MV-4-11 (cell line): ENCODE measurements at places on chromosomes 6 and 20.

DNA sequence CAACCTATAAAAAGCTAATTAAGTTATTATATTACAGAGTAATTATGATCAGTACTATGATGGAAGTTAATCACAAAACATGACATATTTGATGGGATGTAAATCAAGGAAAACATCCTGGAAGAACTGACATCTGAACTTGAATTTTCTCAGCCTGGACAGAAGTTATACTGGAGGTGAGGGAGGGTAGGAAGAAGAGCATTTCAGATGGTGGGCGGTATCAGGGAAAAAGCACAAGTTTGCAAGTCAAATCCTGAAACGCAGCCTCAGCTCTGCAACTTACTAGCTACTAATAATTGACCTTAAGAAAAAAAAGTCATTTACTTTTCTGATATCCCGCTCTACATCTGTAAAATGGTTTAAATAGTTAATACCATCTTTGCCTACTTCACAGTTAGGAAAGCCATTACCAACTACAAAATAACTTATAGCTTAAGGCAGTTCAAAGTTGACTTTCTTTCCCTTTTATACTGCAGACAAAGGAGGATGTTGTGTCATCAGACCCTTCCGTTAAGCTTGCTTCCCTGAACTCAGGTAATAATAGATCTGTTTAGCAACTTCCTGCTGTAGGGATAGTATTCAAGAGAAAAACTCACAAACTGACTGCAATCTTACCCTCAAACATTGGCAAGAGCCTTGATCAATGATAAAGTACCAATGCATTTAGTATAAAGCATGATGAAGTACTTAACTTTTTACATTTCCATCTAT lies 21.0 kb downstream of the NOL7 start:
- peak; percentile 57 for DNase-seq

- no peak for DNase-seq
These were observed 302.2 kb upstream of the EPHA7 start for GRCh38 chr6:93721386-93722048.

GRCh38 chr20:56004611-56005388 lies 519 bp downstream of the CBLN4 start:
- no peak for DNase-seq

DNA sequence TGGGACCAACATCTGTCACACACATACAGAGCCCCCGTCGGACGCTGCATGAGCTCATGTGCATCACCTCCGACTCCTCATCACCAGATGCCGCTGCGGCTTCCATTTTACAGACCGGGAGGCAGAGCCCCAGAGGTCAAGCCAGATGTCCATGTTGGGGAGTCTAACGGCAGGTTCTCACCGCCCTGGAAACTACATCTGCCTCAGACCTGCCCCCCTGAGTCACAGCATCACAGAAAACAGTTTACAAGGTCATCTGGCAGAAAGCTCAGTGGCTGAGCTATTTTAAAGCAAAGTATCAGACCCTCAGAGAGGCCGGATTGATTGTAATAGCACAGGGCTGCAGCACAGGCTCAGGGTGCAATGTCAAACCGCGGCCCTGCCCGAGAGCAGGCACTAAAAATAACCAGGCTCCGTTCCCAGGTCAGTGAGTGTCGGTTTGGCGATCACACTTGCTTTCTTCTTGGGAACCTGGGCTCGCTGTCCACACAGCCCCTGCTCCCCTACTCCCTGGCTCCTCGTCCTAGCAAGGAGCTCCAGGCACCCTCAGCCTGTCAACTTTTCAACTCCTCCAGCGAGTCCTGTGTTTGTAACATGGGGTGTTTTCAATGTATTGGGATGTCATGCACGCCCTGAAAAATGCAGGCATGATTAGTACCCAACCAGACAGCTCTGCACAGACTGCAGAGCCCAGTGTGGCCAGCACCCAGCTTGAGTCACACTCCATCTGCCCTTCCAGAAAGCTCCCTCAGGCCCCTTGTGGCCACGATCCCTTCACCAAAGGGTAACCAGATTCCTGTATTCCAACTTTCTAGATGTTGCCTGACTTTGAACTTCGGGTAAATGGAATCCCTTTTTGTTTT lies 264.5 kb downstream of the CDH4 start:
- no peak for DNase-seq

GRCh38 chr6:7568021-7568420 lies 22.0 kb upstream of the SNRNP48 start:
- no peak for DNase-seq

DNA sequence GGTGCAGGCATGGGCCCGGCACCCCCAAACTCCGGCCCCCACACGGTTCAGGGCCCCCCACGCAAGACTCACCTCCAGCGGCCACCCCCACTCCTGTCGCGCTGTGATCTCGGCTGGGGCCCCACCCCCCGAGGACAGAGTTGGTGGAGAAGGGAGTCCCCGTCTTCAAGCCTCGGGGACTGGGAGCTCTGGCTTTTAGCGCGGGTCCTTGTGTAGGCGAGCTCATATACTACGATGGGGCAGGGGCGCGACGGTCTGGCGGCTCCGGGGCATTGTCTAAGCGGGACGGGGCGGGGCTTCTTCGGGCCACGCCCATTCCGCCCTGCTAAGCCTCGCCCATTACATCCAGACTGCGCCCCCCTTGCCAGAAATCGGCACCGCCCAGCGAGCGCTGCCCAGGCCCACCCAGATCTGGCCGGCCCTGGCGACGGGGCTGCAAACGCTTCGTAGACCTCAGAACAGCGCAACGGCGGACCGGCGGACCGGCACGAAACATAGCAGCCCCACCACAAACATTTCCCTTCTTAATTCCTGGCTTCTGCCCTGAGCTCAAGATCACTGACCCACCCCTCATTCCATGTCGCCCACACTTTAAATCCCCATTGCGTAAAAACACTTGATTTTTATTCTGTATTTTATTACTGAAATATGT lies 1.0 kb upstream of the DDAH2 start:
- peak; percentile 67 for DNase-seq

DNA sequence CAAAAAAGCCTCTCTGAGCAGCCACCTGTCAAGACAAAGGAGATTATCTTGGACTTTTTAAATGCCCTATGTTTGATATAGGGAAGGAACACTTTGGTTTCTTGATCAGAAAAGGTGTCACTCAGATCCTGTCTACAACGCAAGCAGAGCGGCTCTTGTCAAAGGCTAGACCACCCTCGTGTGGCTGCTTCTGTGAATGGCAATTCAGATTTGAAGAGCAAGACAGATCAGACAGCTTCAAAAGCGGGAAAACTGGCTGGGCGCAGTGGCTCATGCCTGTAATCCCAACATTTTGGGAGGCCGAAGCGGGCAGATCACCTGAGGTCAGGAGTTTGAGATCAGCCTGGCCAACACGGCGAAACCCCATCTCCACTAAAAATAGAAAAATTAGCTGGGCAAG lies 10.1 kb upstream of the NXT1 start:
- peak; percentile 64 for DNase-seq

DNA sequence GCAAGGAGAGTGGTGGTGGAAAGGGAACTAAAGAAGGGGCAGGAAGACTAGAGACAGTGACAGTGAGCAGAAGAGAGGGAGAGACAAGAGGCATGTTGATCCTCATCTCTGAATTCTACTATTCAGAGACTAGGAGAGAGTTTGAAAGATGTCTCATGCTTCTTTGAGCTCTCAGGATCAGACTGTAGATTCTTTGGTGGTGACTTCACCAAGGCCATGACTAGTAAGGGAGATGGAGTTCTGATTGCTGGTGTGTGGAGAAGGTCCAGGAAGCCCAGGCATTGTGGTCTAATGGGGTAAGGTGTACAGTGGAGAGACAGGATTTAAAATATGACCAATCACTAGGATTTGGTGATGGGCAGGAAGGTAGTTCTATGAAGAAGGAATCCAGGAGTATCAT lies 713 bp downstream of the WFDC9 start:
- DNase-seq: no peak

DNA sequence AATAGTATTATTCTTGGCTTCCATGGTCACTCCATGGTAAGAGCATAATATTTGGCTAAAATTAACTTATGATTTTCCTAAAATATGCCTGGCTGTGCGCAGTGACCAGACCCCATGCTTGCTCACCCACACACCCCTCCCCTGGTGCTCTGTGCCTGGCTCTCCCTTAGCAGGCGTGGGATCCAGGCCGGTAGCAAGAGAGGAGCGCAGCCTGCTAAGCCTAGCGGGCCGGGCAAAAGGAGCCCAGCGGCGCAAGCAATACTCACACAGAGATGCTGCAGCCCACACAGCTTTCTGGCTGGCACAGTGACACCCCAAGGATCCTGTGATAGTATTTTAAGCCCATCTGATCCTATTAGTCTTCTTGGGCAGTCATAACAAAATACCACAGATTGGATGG lies 79.8 kb upstream of the EYS start:
- DNase-seq: no peak

GRCh38 chr6:162773996-162774395 lies 46.2 kb downstream of the PACRG start:
- no peak for DNase-seq

- peak; percentile 72 for DNase-seq
These were observed 43.6 kb downstream of the C6orf15 start for GRCh38 chr6:31068669-31069340.

DNA sequence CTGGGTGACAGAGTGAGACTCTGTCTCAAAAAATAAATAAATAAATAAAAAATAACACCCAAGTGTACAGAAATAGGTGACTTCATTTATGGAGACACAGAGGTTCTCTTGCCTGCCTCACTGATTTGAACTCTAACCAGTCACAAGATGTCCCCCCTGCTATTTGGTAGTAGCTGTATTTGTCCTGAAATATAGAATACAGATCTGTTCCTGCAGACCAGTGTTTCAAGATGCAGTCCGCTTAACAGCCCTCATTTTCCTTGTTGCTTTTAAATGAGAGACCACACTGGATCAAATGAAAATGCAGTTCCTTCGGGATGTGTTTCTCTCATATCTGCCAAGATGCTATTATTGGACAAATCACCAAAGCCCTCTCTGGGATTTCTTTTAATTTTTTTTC lies 7.6 kb downstream of the PLCB4 start:
- DNase-seq: no peak

- no peak for DNase-seq
These were observed 355.9 kb downstream of the BTBD9 start for GRCh38 chr6:38283734-38284362.

DNA sequence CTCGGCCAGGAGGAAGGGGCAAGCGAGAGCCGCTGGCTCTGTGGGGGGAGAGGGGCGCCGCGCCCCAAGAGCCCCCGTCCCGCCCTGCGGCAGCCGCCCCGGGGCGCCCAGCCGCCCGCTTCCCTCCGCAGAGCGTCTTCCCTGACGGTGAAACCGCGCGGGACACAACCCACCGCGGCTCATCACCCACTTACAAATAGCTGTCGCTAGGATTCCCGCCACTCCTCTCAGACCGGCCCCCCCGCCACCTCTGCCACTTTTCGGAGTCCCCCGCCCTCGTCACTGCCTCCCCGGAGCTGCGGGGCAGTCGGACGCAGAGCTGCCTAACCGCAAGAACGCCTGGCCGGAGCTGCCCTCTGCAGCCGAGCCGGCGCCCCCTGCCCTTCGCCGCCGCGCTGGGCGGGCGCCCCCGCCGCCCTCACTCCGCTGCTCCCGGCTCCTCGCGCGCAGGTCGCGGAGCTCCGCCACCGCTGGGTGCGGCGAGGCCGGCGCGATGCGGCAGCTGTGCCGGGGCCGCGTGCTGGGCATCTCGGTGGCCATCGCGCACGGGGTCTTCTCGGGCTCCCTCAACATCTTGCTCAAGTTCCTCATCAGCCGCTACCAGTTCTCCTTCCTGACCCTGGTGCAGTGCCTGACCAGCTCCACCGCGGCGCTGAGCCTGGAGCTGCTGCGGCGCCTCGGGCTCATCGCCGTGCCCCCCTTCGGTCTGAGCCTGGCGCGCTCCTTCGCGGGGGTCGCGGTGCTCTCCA lies at the start of gene SLC35D3:
SLC35D3 (plus strand) TSS at position 366 of the 749 bp plus-strand sequence; CDS start at position 494, 128 bp downstream.
- peak; percentile 16 for DNase-seq

GRCh38 chr6:149965194-149966020 lies 1.7 kb downstream of the ULBP1 start:
- DNase-seq: no peak

GRCh38 chr20:53385941-53386767 lies 207.5 kb downstream of the ZNF217 start:
- no peak for DNase-seq

- no peak for DNase-seq
These were observed 17.3 kb downstream of the APCDD1L start for GRCh38 chr20:58497724-58498469.

DNA sequence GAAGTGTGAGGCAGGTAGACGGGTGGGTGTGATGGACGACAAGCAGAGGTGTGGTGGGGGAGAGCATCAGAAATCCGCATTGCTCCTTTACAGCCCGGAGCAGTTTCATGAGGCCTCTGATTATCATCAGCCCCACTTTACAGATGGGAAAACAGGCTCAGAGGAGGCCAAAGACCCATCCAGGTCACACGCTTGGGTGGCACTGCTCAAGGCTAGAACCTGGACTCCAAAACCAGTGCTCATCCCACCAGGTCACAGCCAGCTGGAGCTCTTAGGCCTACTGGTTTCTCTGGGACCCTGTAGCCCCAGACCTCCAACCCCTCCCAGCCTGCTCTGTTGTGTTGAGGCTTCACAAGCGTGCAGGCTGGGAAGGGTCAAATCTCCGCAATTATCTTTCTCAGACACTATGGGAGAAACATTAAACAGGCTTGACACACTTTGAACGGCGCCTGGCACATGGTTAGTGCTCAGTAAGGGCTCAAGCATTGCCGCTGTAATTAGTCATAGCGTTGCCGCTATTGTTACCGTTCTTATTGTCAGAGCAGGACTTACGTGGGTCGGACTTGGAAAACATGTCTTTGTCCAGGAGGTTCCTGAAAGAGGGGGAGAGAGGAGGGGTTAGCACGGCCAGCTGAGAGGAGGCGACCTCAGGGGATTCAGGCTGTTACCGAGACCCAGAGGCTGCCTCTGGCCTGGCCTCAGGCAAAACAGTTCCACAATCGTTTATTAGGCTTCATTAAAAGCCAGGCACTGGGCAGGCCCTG lies 16.6 kb downstream of the CPNE5 start:
- DNase-seq: no peak

GRCh38 chr6:170444056-170444591 lies 109.0 kb downstream of the PSMB1 start:
- DNase-seq: no peak

- no peak for DNase-seq
These were observed 6.6 kb downstream of the DLL1 start for GRCh38 chr6:170284126-170284773.

DNA sequence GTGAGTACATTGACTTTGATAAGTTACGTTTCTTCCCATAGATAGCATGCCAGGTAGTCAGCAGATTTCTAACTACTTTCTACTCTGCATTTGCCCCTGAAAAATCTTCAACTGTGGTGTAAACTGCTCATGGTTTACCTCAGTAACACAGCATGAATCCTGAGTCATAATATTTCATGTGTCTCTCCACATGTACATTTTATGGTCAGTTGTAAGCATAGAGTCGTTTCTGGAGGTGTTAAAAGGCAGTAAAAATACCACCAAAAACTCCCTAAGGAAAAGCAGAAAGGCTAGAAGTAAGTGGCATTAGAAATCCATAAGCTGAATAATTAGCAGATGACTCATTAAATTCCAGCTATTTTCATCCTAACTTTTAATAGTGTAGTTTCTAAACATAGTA lies 4.1 kb upstream of the GPR63 start:
- no peak for DNase-seq

GRCh38 chr6:29967379-29968010 lies 25.2 kb downstream of the HLA-A start:
- DNase-seq: peak; percentile 48

- DNase-seq: no peak
These were observed 38.4 kb downstream of the THBS2 start for GRCh38 chr6:169215201-169215681.

GRCh38 chr20:51562332-51563173 lies 20.0 kb upstream of the NFATC2 start:
- DNase-seq: no peak
